ENCODE measurements at places on chromosomes 6 and 20. TPM values are rescaled to one million over a fixed set of nuclear protein-coding genes. Genes with fewer than 3 reads are reported as not detected.

GRCh38 chr20:50605136-50605535 is 86.2 kb downstream of the RIPOR3 start:
- no peaks in the 10 kb centered on the region for H3K4me1 ChIP-seq
- H3K36me3 ChIP-seq = no peaks in the 10 kb centered on the region
- no peaks in the 10 kb centered on the region for H3K27me3 ChIP-seq
- H3K27ac ChIP-seq = no peak overlapping the region
- DNase-seq = no peak

- no peaks in the 10 kb centered on the region for H3K36me3 ChIP-seq
- H3K4me3 ChIP-seq = peak within 1 kb of the TSS; percentile 73
- H3K27me3 ChIP-seq = peaks cover 55% of the 10 kb centered on the region
- H3K27ac ChIP-seq = no peak within 1 kb of the TSS
- DNase-seq = no peak
- peaks cover 14% of the 10 kb centered on the region for H3K4me1 ChIP-seq
These were observed at the start of gene RNF182 for GRCh38 chr6:13924949-13925881. TSS of gene RNF182 (plus strand) at chr6:13924952. CDS start at chr6:13977120, 52,168 bp downstream.

Gene ULBP1
- total RNA-seq = 2.6 TPM

Gene SPATA25
- total RNA-seq = 0.38 TPM

Gene SNPH
- 6.7 TPM for total RNA-seq

All from activated naive CD4-positive, alpha-beta T cell treated with anti-CD3 and anti-CD28 coated beads for 36 hours (primary cell).